ENCODE measurements at places on chromosomes 6 and 20.

DNA sequence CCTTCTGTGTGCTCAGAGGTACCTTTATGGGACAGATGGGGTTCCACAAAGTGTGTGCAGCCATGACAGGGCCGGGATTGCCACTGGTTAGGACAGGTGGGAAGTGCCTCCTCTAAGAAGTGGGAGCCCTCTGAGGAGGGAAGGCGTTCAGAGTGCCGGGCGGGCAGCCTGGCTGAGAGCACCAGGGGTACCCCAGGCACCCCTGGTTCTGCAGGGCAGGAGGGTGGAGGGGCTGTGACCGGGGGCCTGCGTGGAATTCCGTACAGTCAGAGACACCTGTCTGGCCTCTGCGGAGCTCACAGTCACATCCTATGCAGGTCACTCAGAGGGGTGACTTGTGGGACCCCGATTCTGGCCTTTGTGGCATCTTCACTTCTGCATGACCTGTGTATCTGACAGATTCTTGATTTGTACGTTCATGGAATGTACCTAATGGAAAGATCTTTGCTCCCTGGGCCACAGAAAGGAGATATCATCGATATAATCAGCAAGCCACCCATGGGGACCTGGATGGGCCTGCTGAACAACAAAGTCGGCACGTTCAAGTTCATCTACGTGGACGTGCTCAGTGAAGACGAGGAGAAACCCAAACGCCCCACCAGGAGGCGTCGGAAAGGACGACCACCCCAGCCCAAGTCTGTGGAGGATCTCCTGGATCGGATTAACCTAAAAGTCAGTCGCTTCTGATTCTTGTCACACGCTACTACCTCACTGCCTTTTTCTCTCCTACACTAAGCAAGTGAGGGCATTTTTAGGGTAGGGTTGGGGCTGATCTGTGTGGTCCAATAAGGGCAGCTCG is 190.9 kb downstream of the SASH1 start:
- peak; percentile 82 for DNase-seq

- DNase-seq = no peak
Measured at GRCh38 chr6:93365445-93365844, 53.9 kb downstream of the EPHA7 start.

DNA sequence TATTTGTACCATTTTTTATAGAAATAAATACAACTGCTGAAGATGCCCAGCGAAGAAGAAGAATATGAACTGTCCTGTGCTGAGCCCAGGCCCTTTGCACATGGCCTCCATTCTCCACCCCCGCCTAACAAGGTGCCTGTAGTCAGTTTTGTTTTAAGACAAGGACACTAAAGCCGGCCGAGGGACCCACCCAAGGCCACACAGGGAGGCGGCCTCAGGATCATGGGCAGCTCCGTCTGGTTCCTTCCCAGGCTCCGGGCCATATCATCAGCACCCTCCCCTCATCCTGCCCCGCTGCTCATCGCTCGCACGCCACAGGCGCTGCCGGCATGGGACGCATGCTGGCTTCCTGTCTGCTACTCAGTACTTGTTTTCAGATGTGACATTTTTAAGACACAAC is 21.3 kb downstream of the PSMG4 start:
- no peak for DNase-seq

- no peak for DNase-seq
Measured at GRCh38 chr20:38203337-38203980, 38.4 kb upstream of the TGM2 start.

- no peak for DNase-seq
Measured at GRCh38 chr20:38844963-38845362, 39.5 kb downstream of the PPP1R16B start.

DNA sequence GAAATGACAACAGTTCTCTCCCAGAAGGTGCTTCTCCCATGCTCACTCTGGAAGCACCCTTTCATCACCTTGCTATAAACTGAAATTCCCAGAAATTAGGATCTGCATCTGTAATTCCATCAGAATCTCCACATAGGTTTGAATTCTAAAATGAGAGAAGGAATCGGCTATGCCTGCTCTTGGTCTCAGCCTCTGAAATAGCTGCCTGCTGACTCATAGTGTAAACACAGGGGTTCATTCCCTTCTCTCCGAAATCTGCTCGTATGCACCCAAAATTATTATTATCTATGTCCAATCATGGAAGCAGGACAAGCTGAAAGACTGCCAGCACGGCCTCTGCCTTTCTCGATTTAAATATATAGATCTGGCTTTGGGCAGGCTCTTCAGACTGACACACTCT is 74.6 kb upstream of the TAB2 start:
- DNase-seq = no peak

- no peak for DNase-seq
Measured at GRCh38 chr20:23308024-23308423, 42.6 kb upstream of the NXT1 start.

GRCh38 chr6:38018755-38019165 is 199.2 kb downstream of the ZFAND3 start:
- no peak for DNase-seq

GRCh38 chr6:150761771-150762170 is 103.7 kb upstream of the MTHFD1L start:
- DNase-seq = no peak

- DNase-seq = no peak
Measured at GRCh38 chr6:12984776-12985175, 268.2 kb downstream of the PHACTR1 start.

- no peak for DNase-seq
Measured at GRCh38 chr20:15058841-15059240, 721.4 kb upstream of the FLRT3 start.

DNA sequence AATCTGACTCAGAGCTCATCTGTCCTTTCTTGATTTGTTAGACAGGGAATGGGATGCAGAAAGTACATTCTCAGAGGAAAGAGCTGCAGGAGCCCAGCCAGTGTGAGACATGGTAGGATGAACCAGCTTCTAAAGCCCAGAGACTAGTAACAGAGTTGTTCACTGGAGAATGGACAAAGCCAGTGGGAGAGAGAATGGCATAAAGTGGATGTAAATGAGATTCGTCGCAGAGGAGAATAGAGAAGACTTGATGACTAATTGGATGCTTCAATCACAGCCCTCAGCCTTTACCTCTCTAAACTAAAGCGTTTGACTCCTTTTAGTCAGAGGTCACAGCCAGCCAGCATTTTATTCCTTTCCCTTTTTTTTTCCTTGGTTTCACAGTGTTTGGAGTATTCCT is 25.5 kb upstream of the L3MBTL3 start:
- no peak for DNase-seq

DNA sequence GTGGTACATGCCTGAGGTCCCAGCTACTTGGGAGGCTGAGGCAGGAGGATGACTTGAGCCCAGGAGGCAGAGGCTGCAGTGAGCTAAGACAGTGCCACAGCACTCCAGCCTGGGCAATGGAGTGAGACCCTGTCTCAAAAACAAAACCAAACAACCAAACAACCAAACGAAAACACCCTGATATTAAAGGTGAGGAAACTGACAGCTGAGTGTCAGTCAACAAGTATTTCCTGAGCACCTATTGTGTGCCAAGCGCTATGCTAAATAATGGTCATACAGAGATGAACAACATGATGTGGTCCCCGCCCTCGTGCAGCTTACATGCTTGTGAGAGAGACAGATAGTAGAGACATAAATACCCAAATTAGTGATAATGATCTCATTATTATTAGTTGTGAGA is 1.9 kb upstream of the TULP1 start:
- no peak for DNase-seq

DNA sequence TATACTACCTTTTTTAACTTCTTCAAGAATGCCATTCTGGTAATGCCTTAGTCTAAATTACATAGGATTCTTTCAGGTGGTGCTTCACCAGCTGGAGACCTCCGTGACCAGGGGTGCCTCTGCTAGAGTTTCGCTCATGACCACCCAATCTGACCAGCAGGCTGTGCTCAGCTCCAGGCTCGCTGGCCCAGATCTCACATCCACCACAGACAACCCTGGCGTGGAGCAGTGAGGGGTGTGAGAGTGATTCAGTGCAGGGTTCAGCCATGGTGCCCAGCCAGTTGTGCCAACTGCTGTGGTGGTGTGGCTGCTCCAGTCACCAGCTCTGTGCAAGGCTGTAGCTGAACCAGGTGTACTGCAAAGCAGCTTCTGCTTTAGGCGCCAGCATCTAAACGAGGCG is 198.6 kb downstream of the MMUT start:
- no peak for DNase-seq

GRCh38 chr6:148617530-148617929 is 129.3 kb upstream of the UST start:
- DNase-seq = no peak

DNA sequence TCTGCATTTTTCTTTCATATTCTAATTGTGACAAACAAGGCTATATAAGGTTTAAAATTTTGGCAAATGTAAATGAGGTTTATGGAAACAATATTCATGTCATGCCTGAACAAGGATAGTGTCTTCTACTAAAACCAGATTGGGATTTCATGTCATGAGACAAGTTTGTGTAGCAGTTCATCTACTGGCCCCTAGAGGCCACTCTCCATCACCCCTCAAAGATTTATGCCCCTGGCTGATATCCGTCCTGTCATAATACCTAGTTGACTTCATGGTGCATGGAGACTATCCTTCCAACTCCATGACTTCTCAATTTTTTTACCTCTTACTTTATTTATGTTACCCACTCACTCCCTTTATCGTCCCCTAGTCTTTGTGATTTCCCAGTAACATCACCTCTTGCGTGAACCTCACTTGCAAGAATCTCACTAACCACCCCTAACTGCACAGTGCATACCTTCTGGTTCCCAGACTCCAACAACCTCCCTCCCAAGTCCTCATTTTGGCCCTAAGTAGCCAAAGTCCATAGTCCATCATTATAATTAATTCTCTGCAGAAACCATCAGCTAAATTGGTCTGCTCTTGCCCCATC is 179.8 kb downstream of the TASP1 start:
- DNase-seq = no peak
